ENCODE measurements at places on chromosomes 4 and X. TPM values are rescaled to one million over a fixed set of nuclear protein-coding genes. Genes with fewer than 3 reads are reported as not detected.

The BEX5 gene
- total RNA-seq: 2.2 TPM

The CCKAR gene
- total RNA-seq: not detected

The XAGE2 gene
- not detected for total RNA-seq

The AFM gene
- total RNA-seq: not detected

The USP38 gene
- 22.0 TPM for total RNA-seq

The TMEM154 gene
- 22.2 TPM for total RNA-seq

The ZFYVE28 gene
- total RNA-seq: 6.1 TPM

The EIF2S3 gene
- total RNA-seq: 197 TPM

The QRFPR gene
- not detected for total RNA-seq

The DTHD1 gene
- total RNA-seq: 0.26 TPM

The SPACA5 gene
- not detected for total RNA-seq

The CFP gene
- total RNA-seq: 11.5 TPM

The CXXC4 gene
- total RNA-seq: not detected

The CTAG2 gene
- total RNA-seq: not detected

The EFHC2 gene
- 0.31 TPM for total RNA-seq

The SYN1 gene
- total RNA-seq: 0.57 TPM

The RIPPLY1 gene
- total RNA-seq: not detected

The NRK gene
- total RNA-seq: not detected

The TEX13C gene
- not detected for total RNA-seq

The GABRB1 gene
- not detected for total RNA-seq

The AKAP4 gene
- not detected for total RNA-seq

The CXCL11 gene
- not detected for total RNA-seq

The LONRF3 gene
- 0.26 TPM for total RNA-seq

The SPATA4 gene
- not detected for total RNA-seq

The PAGE2B gene
- total RNA-seq: 0.97 TPM

The F11 gene
- not detected for total RNA-seq

The NIPAL1 gene
- total RNA-seq: 1.1 TPM

Measured in activated CD8-positive, alpha-beta T cell treated with anti-CD3 and anti-CD28 coated beads, Interleukin-2, amount 10 ng/mL, durations not matched to agents 7 days and 5 days (primary cell).